ENCODE measurements at places on chromosomes 6 and 20.

- no peak for DNase-seq
These were observed 548.6 kb upstream of the BTBD3 start for GRCh38 chr20:11368965-11369711.

- DNase-seq, result no peak
These were observed 681 bp downstream of the DIDO1 start for GRCh38 chr20:62925420-62926228.

DNA sequence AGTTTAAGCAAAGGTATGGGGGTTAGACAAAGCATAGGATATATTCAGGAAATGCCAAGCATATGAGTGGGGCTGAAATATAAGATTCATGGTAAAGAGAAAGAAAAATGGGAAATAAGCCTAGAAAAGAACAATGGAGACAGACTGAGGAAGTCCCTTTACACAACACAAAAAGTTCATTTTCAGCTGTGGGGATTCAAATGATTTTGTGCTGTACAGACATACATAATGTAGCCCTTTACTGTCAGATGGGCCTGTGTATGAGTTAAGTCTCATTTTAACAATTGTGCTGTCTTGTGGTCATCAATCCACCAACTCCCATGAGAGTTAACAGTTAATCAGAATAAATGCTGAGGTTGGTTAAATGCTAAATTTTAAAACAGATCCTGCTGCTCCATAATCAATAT is 37.2 kb downstream of the REV3L start:
- no peak for DNase-seq

GRCh38 chr6:169789146-169789943 is 37.9 kb downstream of the ERMARD start:
- DNase-seq, result no peak

- no peak for DNase-seq
These were observed 27.4 kb downstream of the EPHA7 start for GRCh38 chr6:93391965-93392364.

Measured in brain pericyte (primary cell).